ENCODE measurements at places on chromosomes 11 and 22.

DNA sequence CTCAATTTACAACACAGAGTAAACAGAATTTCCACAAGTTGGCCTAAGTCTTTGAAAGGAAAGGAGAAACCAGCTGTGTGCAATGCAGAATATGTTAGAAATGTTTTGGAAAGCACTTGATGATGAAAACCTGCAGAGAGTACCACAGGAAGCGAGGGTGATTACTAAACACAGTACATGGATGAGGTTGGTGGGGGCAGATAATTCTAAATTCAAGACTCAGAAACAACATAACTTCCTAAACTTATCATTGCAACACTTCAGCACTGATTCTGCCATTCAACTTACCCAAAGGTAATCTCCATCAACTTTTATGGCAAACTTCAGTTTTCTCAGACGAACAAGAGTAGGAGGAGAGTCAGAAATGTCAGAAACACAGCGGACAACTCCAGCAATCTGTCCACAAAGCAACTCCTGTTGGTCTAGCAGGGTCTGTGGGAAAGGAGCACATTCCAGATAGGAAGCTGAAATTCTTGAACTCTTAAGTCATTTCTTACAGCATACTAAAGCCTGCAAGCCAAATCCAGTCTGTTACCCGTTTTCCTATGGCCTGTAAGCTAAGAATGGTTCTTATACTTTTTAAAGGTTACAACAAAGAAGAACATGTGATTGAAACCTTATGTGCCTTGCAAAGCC, 6.8 kb downstream of the HPS4 start:
- no peak for DNase-seq

DNA sequence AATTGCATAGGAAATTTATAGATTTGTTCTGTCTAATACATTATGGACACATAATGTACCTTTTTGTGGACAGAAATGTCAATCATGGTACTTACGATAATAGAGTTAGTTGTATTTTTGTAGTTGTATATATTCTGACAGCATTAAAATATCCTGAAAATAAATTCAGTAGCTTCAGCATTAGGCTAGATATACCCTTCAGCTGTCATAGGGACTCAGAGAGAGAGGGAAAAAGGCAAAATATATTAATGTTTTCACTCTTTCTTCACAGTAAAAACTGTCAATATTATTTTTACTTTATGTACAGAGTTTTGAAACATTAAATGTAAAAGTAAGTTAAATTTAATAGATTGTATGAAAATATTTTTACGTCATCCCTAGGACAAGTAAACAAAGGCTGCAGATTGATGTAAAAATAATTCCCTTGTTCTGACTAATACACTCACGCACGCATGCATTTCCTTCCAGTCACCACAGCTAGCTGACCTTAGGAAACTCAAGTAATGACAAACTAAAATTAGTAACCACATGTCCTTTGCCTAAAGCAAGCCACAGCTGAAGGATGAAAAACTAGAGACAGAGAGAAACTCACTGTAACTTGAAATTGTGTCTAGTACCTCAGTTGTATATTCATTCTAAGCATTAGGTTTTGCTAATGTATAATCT, 104.7 kb upstream of the CARD18 start:
- DNase-seq = no peak

- no peak for DNase-seq
These were observed 32.4 kb downstream of the NF2 start for GRCh38 chr22:29635734-29636357.

DNA sequence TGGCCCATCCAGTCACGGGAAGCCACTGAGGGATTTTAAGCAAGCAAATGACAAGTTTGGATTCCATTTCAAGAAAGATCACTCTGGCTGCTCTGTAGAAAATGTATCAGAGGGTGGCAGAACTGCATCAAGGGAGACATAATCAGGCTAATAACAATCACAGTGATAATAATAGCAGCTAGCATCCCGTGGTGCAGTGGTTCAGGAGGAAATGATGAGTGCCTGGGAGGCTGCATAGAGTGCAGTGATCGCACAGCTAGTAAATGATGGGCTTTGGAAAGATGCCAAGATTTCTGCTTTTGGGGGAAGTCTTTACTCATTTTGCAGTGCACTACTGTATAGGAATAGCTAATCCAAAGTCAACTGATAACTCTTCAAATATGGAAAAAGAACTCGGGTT, 35.8 kb downstream of the TNRC6B start:
- DNase-seq = no peak

DNA sequence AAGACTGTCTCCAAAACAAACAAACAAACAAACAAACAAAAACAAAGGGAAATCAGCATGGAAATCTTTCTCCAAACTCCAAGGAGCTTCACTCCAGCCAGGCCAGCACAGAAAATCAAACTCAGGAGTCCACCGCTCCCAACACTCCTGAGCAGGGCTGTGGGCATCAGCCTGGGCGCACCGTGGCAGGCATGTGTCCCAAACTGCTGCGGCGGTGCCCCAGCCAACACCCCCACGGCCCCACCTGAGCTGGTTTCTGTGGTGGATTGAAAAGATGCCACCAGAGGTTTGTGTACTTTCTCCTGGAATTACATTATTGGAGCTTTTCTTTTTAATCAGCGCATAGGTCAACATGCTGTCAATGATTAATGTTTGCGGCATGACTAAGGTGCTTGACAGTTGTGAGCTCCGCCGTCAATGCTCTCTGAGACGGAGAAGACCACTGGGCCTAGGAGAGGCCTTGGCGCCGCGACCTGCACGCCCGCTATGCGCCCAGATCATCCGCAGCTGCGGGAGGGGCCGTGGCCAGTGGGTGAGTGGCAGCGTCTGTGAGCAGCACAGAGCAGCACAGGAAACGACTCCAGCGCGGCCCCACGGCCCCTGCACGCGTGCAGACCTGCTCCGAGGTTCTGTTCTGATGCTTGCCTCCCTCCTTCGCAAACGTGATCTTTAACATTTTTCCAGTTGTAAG, 18.1 kb downstream of the DRD4 start:
- no peak for DNase-seq

DNA sequence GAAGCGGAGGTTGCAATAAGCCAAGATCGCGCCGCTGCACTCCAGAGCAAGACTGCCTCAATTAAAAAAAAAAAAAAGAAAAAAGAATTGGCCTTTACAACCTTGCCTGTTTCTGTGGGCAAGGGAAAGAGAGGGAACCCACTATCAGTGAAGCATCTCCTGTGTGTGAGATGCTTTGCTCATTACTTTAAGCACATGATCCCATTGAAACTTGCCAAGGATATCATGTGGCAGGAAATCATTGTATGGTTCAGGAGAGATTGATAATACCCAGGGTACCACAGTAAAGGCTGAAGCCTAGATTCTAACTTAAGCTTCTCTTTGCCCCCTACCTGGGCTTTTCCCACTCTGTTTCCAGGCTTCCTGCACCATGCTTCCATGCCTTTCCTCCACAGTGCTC, 3.6 kb downstream of the LDLRAD3 start:
- no peak for DNase-seq

DNA sequence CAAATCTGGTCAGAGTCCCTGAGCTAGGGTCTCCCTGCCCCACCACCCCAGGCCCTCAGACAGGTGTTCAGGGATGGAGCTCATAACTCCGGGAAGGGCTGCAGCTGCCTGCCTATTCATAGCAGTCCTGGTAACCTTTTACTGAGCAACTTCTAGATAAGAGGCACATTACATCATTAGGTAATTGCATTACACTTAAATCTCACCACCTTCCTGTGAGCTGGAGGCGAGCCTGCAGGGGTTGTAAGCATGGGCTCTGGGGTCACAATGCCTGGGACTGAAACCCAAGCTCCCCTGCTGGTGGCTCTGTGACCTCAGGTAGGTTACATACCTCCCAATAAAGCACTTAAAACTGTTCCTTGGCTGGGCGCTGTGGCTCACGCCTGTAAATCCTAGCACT, 22.5 kb downstream of the TP53I11 start:
- no peak for DNase-seq

DNA sequence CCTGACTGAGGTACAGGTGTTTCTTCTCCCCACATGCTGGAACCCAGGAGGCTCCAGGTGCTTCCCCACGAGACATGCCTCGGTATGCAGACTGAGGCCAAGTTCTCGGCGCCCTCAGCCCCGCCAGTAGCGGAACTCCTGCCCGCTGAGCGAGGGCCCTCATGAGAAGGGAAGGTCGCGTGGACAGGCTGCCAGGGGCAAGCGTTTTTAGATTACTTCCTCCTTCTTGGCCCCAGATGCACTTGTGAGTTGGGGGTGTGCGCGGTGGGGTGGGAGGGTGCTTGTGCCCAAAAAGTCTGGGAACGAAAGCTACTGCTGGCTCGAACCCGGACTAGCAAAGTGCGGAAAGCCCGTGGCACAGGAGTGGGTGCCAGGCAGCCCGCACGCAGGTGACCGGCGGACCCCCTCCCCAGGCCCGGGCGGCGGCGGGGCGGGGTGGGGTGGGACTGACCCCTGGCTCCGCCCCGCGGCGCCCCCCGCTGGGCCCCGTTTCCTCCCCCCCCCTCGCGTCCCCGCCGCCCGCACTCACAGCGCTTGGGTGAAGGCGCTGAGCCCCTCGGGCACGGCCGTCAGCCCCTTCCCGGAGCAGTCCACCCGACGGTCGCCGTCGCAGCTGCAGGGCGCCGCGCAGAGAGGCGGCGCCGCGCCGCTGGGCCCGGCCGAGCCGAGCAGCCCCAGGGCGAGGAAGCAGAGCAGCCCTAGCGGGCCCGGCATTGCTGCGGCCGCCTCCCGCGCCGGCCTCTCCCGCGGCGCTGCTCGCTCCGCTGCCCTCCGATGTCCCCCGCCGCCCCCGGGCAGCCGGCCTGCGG, 797 bp downstream of the LGR4 start:
- no peak for DNase-seq

DNA sequence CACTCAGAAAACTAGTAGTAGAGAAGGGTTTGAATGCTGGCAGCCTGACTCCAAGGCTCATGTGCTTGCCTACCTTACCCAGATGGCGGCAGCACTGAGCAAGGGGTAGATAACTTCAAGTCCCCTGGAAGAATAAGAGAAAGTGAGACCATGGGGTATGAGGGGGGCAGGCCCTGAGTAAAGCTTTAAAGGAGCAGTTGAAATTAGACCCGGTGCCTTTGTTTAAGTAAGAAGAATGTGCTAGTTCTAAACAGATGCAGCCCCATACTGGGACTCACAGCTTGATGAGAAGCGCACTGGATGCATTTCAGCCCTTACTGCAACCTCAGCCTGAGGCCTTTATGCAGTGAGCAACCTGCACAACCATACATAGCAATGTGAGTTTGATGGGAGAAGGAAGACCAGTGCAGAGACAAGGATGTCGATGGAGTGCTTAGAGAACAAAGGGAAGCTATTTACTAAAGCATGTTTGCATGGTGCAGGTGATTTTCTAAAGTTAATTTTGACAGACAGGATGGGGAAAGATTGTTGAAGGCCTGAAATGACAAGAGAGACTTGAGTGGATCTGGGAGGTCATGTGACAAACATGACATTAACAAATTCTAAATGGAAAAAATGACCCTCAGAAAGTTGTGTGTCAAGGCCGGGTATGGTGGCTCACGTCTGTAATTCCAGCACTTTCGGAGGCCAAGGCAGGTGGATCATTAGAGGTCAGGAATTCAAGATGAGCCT, 27.1 kb upstream of the TMA7B start:
- DNase-seq = no peak

DNA sequence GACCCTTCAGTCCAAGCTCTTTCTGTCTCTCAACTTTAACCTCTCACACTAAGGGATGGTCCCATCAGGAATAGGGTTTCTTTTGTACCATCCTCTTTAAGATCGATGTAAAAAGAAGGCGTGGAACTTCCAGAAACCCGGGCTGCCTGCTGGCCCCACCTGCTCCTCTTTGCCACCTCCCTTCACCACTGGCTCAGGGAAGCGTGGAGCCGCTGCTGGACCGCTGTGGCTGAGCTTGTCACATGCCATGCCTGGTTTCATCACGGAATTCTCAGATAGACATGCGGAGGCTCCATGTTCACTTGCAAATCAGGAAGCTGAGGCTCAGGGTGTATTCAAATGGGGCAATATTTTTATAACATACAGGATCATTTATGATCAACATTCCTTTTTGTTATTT, 399.7 kb downstream of the BRD1 start:
- no peak for DNase-seq

DNA sequence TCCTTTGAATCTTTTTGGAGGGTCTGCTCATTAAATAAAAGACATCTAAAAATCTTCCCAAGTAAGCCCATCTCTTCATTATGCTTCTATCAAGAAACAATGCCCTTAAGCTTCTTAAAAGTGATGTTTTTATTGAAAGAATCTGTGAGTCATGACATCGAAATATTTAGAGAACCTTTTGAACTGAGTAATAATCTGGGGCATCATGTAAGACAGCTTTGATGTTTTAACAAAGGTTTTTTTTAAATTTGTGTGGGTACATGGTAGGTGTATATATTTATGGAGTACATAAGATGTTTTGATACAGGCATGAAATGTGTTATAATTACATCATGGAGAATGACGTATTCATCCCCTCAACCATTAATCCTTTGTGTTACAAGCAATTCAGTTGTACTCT, 46.8 kb downstream of the PLAAT5 start:
- no peak for DNase-seq

DNA sequence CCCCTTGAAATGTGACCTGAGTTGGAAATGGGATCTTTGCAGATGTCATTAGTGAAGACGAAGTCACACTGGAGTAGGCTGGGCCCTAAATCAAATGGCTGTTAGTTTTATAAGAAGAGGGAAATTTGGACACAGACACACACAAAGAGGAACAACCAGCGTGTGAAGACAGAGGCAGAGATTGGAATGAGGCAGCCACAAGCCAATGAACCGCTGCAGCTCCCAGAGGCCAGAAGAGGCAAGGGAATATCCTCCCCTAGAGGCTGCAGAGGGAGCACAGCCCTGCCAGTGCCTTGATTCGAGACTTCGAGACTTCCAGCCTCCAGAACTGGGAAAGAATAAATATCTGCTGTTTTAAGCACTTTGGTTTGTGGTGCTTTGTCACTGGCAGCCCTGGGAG, 484.5 kb downstream of the MN1 start:
- DNase-seq = no peak

DNA sequence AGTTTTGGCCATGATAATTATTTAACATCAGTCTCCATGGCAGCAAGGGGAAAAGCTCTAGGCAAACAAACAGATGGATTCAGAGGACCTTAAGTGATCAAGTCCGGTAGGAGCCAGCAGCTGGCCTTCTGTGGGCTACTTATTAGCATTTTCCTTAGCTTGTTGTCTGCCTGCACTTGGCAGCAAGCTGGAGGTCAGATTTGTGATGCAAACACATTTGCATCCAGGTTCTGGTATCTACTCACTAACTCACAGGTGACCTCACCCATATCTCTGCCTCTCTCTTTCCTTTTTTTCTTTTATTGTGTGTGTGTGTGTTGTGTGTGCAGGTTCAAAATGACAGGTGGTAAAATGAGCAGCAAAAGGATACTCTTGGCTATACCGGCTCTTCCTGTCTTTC, 32.3 kb downstream of the ARHGAP42 start:
- DNase-seq = no peak

GRCh38 chr11:33723238-33723881, 12.9 kb downstream of the CD59 start:
- DNase-seq = no peak

Data from NCI-H187 (cell line).